ENCODE measurements at places on chromosomes 12 and 14. TPM values are rescaled to one million over a fixed set of nuclear protein-coding genes. Genes with fewer than 3 reads are reported as not detected.

Gene GNG2
- 57.8 TPM for total RNA-seq

Gene SARNP
- 43.6 TPM for total RNA-seq

Gene CYP46A1
- total RNA-seq: 0.44 TPM

Gene ING4
- total RNA-seq: 81.2 TPM

Gene LPAR5
- 18.9 TPM for total RNA-seq
